ENCODE measurements at places on chromosomes 12 and 14.

- no peak for DNase-seq
Observed at GRCh38 chr14:75319021-75319420, 40.4 kb downstream of the FOS start.

GRCh38 chr14:80077262-80077661 is 134.0 kb downstream of the DIO2 start:
- no peak for DNase-seq

DNA sequence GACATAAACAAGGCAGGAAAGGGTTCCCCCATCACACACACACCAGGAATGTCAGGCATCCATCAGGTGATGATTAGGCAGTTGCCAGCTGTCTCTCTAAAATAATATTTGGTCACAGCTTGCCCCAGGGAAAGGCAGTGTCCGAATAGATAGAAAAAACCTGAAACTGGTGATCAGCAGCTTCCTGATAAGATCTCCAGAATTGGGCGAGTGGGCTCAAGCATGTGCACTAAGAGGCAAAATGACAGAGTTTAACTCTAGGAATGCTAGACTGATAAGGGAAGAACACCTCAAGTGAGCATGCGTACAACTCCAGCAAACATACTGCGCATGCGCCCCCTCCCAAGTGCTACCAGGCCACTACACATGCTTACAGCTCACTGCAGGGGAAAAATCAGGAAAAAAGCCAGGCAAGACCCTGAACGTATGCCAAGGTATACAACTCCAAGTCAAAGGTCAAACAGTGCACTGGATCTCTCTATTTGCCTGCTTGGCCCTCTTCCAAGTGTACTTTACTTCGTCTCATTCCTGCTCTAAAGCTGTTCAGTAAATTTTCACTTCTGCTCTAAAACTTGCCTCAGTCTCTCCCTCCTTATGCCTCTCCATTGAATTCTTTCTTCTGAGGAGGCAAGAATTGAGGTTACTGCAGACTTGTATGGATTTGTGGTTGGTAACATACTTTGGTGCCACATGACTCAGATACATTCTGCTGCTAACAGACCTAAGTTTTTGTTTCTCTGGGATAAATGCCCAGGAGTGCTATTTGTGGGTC is 73.5 kb upstream of the VASH1 start:
- no peak for DNase-seq

DNA sequence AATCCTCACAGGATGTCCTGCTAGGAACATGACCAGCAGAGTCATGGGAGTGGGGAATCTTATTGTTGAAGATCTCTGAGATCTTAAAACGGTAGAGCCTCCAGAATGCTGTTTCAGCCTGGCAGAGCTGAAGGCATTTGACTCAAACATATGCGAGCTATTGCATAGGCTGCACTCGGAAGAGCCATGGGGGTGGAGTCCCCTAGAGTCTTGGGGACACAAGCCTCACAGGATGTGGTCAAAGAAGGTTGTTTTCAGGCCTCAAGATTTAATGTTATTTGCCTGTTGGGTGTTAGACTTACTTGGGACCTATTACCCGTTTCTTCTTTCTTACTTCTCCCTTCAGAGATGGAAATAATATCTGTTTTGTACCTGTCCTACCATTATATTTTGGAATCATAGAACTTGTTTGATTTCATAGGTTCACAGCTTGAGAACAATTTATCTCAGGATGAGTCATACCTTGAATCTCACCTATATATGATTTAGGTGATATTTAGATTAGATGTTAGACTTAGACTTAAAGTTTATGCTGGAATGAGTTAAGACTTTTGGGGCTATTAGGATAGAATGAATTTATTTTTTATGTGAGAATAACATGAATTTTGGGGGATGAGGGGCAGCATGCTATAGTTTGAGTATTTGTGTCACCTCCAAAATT is 172.2 kb upstream of the ATP2B1 start:
- DNase-seq, result no peak

GRCh38 chr12:42582050-42582449 is 7.5 kb downstream of the PRICKLE1 start:
- no peak for DNase-seq

- no peak for DNase-seq
Observed at GRCh38 chr12:44869503-44869902, 6.6 kb downstream of the NELL2 start.

- no peak for DNase-seq
Observed at GRCh38 chr14:101622251-101623076, 61.2 kb downstream of the DIO3 start.

- DNase-seq, result no peak
Observed at GRCh38 chr12:132344601-132345000, 15.2 kb upstream of the GALNT9 start.

GRCh38 chr14:90387206-90387760 is 9.5 kb upstream of the CALM1 start:
- no peak for DNase-seq

DNA sequence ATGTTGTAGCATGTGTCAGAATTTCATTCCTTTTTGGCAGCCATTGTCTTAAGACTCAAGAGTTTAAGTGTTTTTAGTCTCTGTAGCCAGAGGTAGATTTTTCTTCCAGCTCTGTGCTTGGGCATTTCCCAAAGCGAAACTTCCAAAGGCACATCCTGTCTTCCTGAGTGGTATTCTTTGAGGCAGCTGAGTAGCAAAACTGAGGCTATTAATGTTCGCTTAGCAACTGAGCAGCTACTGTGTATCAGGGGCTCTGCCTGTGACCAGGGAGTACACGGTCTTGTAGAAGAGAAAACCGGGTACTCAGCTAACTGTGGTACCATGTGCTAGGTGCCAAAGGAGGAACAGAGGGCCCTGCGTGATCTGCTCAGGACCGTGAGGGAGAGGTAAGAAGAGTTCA is 52.0 kb downstream of the ETV6 start:
- DNase-seq, result no peak

DNA sequence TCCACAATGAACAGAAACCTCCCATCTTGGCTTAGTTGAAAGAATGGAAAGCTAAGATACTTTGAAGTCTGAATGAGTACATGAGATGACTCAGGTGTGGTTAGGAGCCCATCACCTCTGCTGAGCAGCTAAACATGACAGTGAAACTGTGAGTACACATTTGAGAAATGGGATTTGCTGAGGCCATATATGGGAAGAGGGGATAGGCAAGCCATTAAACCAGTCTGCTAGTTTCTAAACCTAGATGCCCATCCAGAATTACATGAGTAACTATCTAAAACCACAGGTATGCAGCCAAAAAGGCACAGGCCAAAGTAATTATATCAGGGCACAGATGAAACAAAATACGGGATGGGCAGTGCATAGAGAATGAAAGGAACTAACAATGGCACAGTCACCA is 41.2 kb downstream of the NKX2-1 start:
- DNase-seq, result no peak

DNA sequence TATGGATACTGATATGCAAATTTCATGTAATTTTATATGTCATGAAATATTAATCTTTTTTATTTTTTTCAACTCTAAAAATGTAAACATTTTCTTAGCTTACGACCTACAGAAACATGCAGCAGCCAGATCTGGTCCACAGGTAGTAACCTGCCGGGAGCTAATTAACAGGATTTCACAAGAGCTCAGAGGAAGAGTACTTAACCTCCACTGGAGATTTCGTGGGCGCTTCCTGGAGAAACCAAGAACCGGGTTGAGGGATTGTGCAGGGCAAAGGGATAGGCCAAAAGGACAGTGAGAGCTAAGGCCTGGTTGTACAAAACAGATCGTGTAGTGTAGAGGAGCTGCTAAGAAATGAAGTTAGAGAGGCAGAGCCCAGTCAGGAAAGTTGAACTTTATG is 315.7 kb downstream of the PAWR start:
- DNase-seq, result no peak

DNA sequence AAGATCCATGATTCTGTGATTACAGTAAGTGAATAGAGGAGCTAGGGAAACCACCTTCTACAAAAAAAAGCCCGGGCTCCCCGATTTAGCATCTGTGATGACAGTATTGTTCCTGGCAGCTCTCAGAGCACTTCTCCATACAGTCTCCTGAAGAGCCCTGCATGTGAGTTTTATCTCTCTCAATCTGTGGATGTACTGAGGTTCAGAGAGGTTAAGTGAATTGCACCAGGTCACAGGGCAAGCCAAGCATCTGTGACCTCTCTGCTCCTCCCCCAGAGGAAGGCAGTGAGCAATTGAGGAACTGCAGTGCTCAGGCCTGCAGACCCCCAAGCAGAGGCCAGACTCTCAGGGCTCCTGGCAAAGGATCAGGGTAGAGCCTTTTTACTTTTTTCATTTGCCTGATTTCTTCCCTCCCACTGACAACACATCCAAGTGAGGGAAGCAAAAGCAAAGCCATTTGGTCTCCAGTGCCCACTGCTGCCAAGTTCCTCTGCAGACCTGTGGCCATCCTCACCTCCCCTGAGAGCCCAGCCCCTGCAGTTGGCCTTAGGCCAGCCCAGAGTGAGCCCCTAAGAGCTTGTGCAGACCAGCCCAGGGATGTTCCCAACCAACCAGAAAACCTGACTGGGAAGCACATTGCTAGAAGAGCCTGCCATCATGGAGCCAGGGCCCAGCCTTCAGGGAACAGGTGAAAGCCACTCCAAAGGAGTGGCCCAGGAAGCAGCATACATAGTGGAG is 47.6 kb upstream of the PNMA1 start:
- DNase-seq, result no peak

- no peak for DNase-seq
Observed at GRCh38 chr12:95593266-95593871, 42.1 kb upstream of the USP44 start.

Measured in ovary (tissue), 10 donors.